ENCODE measurements at places on chromosomes 6 and 20.
A peak's percentile ranks its signal among the peaks of the same experiment; 100 is the strongest.

- DNase-seq: no peak
Observed at GRCh38 chr6:44731485-44732095, 344.1 kb downstream of the CDC5L start.

- no peak for DNase-seq
Observed at GRCh38 chr6:144548536-144548935, 263.4 kb downstream of the UTRN start.

- no peak for DNase-seq
Observed at GRCh38 chr6:170439366-170440361, 113.4 kb downstream of the PSMB1 start.

GRCh38 chr6:151232899-151233298 lies 6.9 kb upstream of the AKAP12 start:
- DNase-seq: no peak

GRCh38 chr20:47205577-47206123 lies 150.8 kb downstream of the ZMYND8 start:
- DNase-seq: peak; percentile 77

DNA sequence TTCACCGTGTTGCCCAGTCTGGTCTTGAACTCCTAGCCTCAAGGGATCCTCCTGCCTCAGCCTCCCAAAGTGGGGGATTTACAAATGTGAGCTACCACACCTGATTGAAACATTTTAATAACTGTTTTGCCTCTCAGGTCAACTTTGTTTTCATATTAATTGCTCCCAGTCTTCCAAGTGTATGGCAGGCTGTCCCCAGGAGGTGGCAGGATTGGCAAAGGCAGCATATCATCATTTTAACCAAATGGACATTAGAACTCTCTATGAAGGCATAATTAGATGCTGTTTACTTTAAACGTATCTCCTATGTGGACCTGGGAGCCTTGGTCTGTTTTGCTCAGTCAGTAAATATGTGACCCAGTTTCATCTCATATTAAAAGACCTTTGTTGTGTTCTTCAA lies 59.2 kb upstream of the CSE1L start:
- DNase-seq: no peak

DNA sequence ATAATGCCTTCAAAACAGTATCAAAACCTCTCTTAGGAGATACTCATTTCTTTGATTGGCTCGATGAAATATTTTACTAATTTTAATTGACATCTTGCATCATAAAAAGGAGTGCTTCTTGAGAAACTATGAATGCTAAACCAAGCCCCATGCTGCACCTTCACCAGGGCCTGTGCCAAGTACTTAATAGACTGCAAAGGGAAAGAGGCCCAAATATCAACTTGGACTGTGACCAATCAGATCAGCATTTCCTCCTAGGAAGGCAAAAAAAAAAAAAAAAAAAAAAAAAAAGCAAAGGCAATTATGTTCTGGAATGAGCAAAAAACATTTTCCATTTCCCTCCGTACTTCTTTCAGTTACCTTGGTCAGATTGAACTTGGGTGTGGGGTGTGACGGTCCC lies 253.0 kb upstream of the SOX4 start:
- DNase-seq: no peak

Data from stimulated activated naive B cell treated with anti-CD40 and anti-IgM and Interleukin-4, amounts not matched to agents 10 μg/mL and 1 μg/mL and 100 μg/mL, for 72 hours (primary cell).